ENCODE measurements at places on chromosomes 2 and 18.

DNA sequence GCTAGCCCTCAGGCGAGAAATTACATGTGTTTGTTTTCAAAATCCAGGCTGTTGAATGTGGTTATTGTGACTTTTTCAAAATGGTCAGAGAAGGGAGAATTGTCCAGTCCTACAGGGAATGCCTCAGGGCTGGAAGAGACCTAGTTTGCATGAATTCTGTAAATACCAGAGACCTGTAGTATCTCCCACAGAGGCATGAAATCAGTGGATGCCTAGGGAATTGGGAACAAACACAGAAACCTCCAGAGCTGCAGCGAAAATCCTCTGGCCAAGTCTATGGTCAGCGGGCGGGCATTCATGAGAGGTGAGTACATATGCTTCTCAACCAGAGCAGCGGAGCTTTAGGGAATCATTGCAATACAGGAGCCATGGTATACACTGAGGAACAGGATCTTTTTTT lies 1596.5 kb upstream of the NXPH2 start:
- no peak for DNase-seq

DNA sequence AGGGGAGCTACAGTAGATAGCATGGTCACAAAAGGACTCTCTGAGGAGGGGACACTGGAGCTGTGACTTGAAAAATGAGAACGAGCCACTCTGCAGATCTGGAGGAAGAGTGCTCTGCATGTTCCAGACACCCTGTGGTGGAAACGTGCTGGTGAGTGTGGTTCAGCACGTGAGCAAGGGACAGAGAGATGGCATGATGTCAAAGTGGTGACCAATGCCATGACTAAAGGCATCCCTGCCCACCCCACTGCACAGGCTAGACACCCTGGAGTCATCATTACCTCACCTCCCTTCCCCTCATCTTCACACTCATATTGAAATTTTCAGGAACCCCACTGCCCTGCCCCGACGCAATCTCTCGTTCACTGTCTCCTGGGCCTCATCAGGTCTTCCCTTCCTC lies 56.5 kb downstream of the SLC4A5 start:
- no peak for DNase-seq

GRCh38 chr2:205834796-205835195 lies 152.5 kb downstream of the NRP2 start:
- no peak for DNase-seq

- DNase-seq: no peak
These were observed 5.2 kb downstream of the KLHL29 start for GRCh38 chr2:23390152-23390551.

DNA sequence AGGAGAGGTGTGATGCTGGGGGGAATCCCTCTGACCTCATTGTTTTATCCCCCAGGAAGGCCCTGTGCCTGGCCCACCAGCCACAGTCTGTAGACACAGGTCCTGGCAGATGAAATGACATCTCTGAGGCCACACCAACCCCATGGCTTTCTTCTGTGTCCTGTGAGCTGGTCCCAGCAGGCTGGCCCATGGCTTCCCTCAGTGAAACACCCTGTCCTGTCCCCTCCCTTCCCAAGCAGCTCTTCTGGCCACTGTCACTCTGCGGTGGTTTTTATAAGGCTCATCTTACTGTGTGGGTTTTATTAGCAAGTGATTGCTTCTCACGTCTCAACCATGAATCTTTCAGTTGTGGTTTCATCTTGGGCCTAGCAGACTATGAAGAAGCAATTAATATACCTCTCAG lies 102.8 kb upstream of the STPG4 start:
- DNase-seq: no peak

GRCh38 chr2:164014791-164015190 lies 279.0 kb upstream of the FIGN start:
- DNase-seq: no peak

DNA sequence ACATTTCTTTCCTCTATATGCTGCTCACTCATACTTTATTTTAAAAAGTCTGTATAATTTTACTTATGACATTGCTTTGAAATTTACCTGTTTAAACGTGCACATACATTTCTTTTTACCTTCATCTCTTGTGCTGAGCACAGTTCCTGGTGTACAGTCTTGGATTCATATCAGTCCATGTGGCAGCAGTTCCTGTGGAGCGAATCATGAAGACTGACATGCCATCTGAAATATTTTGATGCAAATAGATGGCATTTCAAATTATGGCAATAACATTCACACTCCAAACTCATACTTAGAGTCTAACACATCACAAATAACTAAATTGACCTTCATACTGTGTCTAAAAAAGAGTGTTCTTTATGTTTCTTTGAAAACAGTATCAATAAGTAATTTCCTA lies 90.3 kb upstream of the CDH2 start:
- no peak for DNase-seq

DNA sequence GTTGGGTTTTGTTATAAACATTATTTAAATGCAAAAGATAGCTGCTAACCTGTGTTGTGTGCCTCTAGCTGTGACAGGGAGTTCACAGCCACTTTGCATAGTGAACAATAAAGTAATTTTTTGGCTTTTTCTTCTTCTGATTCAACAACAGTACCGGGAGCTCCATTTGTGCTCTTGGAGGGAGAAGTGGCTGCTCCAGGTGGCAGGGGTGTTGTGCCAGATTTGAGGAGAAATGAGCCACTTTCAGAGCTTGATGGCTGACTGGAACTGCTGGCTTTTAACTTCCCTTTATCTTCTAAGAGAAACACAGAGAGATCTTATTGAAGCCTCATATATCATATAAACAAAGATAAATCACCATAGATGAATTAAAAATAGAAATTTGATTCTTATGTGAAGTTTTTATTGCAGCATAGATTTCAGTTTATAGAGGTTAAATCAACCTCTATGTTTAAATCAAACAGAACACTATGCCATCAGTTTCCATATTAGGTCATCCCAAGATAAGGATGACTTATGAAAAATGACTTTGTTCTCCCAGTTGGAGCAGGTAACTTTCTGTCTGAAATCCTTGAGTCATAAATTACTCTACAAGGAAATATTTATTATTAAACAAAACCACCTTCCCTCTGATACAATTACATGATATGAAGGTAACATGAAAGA lies 182.0 kb upstream of the SESTD1 start:
- no peak for DNase-seq

- DNase-seq: no peak
These were observed 1.4 kb downstream of the COL3A1 start for GRCh38 chr2:188975497-188976102.

DNA sequence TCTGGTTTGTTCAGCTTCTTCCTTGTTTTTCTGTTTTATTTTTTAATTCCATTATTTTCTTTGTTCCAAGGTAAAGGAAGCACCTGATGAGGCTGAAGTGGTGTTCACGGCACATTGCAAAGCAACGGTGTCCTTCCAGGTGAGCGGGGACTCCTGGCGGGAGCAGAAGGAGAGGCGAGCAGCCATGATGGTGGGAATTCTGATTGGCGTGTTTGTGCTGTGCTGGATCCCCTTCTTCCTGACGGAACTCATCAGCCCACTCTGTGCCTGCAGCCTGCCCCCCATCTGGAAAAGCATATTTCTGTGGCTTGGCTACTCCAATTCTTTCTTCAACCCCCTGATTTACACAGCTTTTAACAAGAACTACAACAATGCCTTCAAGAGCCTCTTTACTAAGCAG lies 88.4 kb downstream of the DDX18 start:
- no peak for DNase-seq

DNA sequence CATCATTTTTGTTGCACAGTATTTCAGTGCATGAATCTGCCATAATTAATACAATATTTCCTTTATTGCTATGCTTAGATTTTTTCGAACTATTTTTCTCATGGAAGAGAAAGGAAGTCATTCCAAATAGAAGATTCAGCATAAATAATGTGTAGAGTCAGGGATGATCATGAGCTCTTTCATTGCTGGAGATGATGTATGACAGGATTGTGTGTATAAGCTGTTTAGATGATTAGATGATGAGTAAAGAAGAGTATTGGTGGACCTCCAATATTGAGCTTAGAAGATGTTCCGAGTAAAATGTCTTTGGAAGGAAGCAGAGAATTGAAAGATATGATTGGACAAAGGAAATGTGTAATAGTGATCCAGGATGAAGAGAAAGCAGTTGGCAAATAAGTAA lies 364.5 kb downstream of the PARD3B start:
- DNase-seq: no peak

GRCh38 chr2:14712111-14712510 lies 79.6 kb downstream of the LRATD1 start:
- no peak for DNase-seq

All from stimulated activated CD4-positive, alpha-beta T cell treated with anti-CD3 and anti-CD28 coated beads, Interleukin-4, amount 100 ng/mL, for 24 hours (primary cell).